DMS79 (cell line): ENCODE measurements at places on chromosomes 1 and 21.

- no peak for DNase-seq
Observed at GRCh38 chr1:41045740-41046139, 24.2 kb upstream of the SLFNL1 start.

DNA sequence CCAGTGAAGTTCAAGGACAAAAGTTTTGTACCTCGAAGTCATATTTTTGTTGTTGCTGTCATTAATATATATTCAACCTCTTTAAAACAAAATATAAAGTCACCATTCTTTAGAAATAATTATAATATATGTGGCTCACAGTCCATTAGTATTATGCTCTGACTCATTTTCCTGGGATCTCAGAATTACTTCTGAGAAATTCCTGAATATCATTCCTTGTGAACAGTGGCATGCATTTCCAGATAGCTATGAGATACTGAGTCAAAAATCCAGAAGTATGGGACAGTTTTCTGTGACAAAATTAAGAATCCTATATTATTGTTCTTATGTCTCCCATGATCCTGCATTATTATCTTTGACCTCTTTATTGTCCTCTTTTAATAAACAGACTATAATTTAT lies 13.8 kb upstream of the RGS21 start:
- no peak for DNase-seq

DNA sequence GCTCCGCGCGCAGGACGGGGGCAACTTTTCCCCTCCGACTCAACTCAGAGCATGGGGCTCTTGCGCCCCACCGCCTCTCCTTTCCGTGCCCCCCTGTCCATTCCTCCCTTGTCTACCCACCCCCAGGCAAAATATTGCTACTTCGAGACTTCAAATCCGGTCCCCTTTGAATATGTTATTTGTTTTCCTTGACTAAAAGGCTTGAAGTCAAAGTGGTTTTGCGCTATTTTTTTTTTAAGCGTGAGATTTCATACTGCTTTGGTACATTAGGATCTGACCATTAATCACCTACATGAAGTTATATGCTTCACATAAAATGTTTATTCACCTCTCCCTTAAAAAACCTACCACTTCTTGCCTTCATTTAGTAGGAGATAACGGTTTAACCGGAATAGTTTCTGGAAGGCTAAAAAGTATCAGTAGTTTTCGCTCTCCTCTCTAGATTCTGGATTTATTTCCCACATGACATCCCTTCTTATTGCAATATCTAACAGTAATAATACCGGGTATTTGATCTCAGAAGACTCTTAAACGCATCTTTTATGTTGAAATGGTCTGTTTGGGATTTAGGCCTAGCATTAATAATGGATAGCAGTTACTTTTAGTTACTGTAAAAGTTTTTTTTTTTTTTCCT lies 1.6 kb downstream of the NFIA start:
- DNase-seq = no peak

DNA sequence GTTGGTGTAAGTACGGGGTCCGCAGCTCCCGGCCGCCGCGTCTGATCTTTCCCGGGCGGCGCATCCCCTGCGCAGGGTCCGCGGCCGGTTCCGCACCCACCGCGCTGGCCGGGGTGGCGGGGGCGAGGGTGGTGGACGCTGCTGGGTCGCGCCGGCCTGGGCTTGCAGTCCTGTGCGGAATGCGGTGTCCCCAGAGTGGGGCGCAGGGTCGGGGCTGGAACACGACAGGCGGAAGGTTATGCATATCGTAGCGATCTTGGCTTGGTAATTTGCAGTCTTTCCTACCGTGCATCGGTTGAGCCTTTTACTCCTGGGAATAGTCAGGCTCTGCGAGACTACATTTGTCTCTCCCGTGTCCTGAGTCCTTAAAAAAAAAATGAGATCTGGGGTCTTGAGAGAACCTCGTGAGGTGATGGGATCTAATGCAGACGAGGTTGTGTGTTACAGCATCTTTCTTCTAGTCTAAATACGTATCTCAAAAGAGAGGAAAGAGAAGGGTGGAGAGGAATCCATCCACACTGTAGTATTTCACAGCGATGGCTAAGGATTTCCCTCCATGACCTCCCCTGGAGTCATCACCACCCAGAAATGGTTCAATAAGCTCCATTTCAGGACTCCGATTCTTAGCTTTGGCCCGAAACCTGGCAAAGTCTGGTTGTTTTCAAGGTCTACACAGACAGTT lies 572 bp downstream of the ATP1B1 start:
- peak; percentile 13 for DNase-seq

GRCh38 chr1:244874974-244875579 lies 10.7 kb upstream of the HNRNPU start:
- DNase-seq = no peak

DNA sequence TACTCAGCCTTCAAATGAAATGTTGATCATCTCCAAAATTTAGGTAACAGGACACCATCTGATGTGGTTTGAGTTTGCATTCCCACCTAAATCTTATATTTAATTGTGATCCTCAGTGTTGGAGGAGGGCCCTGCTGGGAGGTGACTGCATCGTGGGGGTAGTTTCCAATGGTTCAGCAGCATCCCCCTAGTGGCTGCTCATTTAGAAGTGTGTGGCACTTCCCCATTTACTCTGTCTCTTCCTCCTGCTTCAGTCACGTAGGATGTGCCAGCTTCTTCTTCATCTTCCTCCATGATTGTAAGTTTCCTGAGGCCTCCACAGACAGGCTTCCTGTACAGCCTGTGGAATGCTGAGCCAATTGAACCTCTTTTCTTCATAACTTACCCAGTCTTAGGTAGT lies 731.2 kb downstream of the USP25 start:
- DNase-seq = no peak

DNA sequence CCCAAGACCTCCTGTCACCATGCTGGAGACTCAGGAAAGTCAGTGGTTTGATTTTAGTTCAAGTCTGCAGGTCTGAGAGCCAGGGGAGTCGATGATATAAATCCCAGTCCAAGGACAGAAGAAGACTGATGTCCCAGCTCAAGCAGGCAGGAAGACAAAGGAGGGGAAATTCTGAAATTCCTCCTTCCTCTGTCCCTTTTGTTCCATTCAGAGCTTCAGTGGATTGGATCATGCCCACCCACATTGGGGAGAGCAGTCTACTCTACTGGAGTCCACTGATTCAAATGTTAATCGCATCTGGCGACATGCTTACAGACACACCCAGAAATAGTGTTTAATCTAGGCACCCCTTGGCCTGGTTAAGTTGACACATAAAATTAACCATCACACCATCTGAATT lies 7.2 kb upstream of the ADAMTS1 start:
- DNase-seq = no peak

GRCh38 chr1:61445269-61445825 lies 279.6 kb downstream of the TM2D1 start:
- DNase-seq = no peak

DNA sequence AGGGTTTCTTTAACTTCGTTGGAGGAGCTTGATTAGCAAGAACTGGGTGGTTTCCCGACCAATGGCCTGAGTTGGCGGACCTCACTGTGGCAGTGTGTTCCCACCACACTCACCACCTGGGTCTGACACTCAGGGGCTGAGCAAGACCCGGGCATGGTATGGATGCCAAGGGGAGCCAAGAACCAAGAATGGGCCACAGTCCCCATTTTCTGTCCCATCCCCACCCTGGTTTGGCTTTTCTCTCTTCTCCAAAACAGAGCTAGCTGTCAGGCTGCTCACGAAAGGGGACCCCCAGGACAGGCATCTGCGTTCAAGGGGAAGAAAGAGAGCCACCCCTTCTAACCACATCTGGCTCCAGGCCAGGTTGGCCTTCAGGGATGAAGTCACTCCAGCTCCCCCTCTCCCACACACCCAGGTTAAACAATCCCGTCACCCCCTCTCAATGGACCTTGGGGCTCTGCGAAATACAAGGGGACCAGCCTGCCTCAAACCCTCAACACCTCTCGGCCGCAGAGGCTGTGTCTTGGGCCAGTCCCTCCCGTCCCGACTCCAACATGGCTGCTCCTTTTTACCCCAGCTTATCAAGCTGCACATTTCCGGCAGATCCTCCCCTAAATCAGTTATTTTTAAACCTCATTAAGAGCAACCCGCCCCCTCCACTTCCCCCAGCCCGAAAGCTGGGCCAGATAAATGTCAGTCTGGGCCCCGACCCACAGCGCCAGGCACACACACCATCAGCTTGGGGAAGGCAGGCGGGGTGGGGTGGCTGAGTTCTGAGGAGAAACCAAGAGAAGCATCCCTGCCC lies 3.4 kb downstream of the TAGLN2 start:
- DNase-seq = no peak

- DNase-seq = no peak
Observed at GRCh38 chr1:26281971-26282370, 2.1 kb downstream of the SH3BGRL3 start.

GRCh38 chr1:112975336-112975735 lies 19.3 kb upstream of the SLC16A1 start:
- DNase-seq = no peak

DNA sequence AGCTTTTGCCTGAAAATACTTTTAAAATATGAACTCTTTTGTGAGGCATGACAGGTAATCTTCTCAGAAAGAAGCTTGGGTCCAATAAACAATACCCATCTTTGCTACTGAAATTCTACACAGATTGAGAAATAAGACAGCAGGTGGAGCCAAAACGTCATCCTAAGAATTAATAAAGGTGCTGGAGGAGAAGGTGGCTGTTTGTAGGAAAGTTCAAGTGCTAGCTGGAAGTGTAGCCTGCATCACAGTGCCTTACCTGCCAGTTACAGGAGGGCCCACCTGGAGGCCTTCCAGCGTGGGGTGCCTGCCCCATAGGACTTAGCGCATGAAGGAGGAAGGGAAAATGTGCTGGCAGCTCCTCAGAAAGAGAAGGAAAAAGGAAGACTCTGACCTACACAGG lies 93.7 kb downstream of the TTC3 start:
- no peak for DNase-seq

DNA sequence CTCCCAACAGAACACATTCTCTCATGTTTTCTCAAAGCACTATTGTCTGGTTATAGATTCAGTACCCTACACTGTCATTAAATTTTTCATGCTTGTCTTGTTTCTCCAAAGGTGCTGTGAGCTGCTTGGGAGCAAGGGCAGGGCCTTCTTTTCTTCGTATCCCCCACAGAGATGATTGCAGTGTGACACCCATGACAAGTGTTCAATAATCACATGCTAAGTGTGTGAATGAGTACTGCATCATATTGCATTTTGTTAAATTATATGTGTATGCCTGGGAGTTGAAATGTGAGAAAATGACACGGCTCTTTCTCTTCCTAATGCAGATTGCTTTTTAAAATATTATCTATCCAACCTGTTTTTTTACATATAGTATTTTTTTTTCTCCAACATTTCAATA lies 57.3 kb upstream of the MAGI3 start:
- no peak for DNase-seq

DNA sequence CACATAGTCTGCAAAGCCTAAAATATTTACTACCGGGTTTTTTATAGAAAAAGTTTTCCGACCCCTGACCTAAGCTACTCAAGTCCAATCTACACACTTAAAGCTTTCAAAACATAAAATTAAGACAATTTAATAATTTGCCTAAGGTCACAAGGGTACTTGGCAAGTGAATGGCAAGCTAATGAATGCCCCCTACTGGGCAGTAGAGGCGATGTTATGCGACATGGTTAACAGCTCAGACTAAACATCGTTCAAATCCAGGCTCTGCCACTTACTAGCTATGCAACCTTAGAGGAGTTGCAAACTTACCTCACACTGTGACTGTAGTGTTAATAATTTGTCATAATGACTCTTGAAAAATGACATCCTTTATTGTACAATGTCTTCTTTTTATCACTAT lies 317.2 kb upstream of the NFIA start:
- DNase-seq = no peak

- DNase-seq = no peak
Observed at GRCh38 chr1:228772516-228773212, 37.4 kb downstream of the RHOU start.

GRCh38 chr1:5509664-5510452 lies 482.4 kb downstream of the NPHP4 start:
- DNase-seq = no peak

DNA sequence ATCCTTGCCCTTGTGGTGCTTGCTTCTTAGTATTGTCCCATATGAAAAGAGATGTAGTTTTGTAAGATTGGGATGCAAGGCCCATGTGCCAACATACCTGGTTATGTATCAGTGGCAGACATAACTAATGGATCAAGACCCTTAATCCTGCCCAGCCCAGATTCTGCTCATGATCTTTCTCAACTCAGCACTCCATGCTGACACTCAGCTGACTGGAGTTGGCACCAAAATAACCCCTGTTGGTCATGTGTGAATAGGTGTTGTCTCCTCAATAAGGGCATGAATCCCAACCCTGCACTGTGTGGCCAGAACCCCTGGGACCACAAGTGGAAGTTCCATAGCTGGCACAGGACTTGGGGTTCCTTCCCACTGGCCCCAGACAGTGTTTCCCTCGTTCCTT lies 13.9 kb upstream of the CNR2 start:
- DNase-seq = no peak

DNA sequence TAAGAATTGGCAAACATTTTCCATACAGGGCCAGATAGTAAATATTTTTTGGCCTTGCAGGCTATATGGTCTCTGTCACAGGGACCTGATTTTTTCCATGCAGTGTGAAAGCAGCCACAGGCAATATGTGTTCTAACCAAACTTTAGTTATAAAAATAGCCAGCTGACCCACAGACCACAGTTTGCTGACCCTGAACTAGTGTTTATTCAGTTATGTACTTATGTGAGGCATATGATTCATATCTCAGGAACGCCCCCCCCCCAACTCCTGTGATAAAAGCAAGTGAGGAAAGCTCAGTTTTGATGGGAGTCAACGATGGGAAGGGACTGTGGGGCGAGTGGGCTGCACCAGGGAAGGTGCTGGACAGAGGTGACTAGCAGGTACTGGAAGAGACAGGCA lies 80.1 kb downstream of the HMGB4 start:
- no peak for DNase-seq

- no peak for DNase-seq
Observed at GRCh38 chr1:162365284-162366020, 11.2 kb downstream of the SPATA46 start.

GRCh38 chr1:221439747-221440501 lies 302.0 kb downstream of the DUSP10 start:
- DNase-seq = no peak

DNA sequence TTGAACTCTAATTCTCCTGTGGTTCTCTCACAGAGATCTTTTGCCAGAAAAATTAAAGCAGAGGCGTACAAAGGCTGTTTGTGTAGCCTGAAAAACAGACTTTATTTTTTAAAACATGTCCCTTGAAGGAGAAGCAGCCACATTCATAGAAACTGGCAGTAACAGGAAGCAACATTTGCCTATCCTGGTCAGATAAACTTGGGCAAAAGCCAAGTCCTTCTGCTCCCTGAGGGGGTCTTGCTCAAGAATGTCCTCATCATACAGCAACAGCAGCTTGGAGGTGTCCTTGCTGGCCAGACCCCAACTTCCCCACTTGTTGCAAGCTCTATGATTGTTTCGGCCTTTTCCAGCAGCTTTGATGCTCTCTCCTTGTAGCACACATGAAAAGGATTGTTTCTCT lies 36.3 kb downstream of the MSTO1 start:
- peak; percentile 7 for DNase-seq

DNA sequence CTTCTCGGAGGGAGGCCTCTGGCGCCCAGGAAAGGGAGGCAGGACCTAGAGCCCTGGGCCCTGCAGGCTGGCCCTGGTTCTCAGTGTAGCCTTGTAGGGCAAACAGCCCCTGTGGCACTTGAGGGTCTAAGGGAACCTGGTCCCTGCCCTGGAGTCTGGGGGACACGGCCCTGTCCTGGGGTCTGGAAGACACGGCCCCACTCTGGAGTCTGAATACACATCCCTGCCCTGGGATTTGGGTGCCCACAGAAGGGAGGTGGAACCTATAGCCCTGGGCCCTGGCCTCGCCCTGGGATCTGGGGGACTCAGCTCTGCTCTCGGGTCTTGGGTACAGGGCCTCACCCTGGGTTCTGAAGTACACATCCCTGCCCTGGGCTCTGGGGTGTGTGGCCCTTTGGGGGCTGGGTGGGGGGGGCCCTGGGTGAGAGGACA lies 97.9 kb downstream of the OBSCN start:
- no peak for DNase-seq
